ENCODE measurements at places on chromosomes 13 and 19. TPM values are rescaled to one million over a fixed set of nuclear protein-coding genes. Genes with fewer than 3 reads are reported as not detected.

CYP2F1 gene
- total RNA-seq, result not detected

EFNA2 gene
- 2.1 TPM for total RNA-seq

RPL18 gene
- 3,405 TPM for total RNA-seq

C19orf85 gene
- total RNA-seq, result not detected

PABPC3 gene
- total RNA-seq, result 0.17 TPM

ELAVL3 gene
- 0.07 TPM for total RNA-seq

RRAS gene
- 110 TPM for total RNA-seq

GAPDHS gene
- not detected for total RNA-seq

UBE2L5 gene
- total RNA-seq, result not detected

KISS1R gene
- 0.43 TPM for total RNA-seq

CLEC11A gene
- 8.1 TPM for total RNA-seq

CEACAM4 gene
- total RNA-seq, result not detected

ZNF837 gene
- 1.5 TPM for total RNA-seq

KLF1 gene
- 0.06 TPM for total RNA-seq

TEX101 gene
- not detected for total RNA-seq

ZNF534 gene
- not detected for total RNA-seq

CACNG6 gene
- total RNA-seq, result 12.6 TPM

SHISA7 gene
- total RNA-seq, result not detected

UPK1A gene
- total RNA-seq, result 1.2 TPM

TRPM4 gene
- 8.2 TPM for total RNA-seq

GJA3 gene
- 1.1 TPM for total RNA-seq

CRX gene
- not detected for total RNA-seq

FXYD7 gene
- 0.34 TPM for total RNA-seq

BORCS8 gene
- 10.1 TPM for total RNA-seq

ZNF345 gene
- 0.08 TPM for total RNA-seq

MYPOP gene
- 5.3 TPM for total RNA-seq

SHFL gene
- total RNA-seq, result 8.0 TPM

DNAJC15 gene
- not detected for total RNA-seq

EHD2 gene
- 128 TPM for total RNA-seq

PSG1 gene
- total RNA-seq, result 0.21 TPM

IZUMO1 gene
- total RNA-seq, result not detected

ZNF71 gene
- total RNA-seq, result 12.0 TPM

ODAD3 gene
- 1.7 TPM for total RNA-seq

RNASEH2B gene
- total RNA-seq, result 33.6 TPM

C19orf12 gene
- 48.5 TPM for total RNA-seq

ZNF829 gene
- total RNA-seq, result 0.45 TPM

NLRP7 gene
- total RNA-seq, result not detected

TNFSF13B gene
- total RNA-seq, result not detected

GPC5 gene
- total RNA-seq, result not detected

FGF21 gene
- not detected for total RNA-seq

KLK2 gene
- not detected for total RNA-seq

RASIP1 gene
- 0.19 TPM for total RNA-seq

CEACAM5 gene
- 2.6 TPM for total RNA-seq

Measured in A549 treated with DMSO at 1 μM for 4 hours (cell line).